ENCODE measurements at places on chromosomes 3 and 15. TPM values are rescaled to one million over a fixed set of nuclear protein-coding genes. Genes with fewer than 3 reads are reported as not detected.

The ZNF660 gene
- not detected for total RNA-seq

The CD200R1 gene
- 0.24 TPM for total RNA-seq

The IGSF11 gene
- not detected for total RNA-seq

The TUSC7 gene
- total RNA-seq = not detected

The CELF6 gene
- total RNA-seq = 0.24 TPM

The ITIH3 gene
- total RNA-seq = not detected

The PP2D1 gene
- not detected for total RNA-seq

The NDN gene
- 13.6 TPM for total RNA-seq

The PLSCR2 gene
- 0.21 TPM for total RNA-seq

The ERC2 gene
- total RNA-seq = not detected

The CCR9 gene
- total RNA-seq = not detected

The DCLK3 gene
- not detected for total RNA-seq

The ADGRG7 gene
- not detected for total RNA-seq

The TLR9 gene
- total RNA-seq = under 0.01 TPM

The CIP2A gene
- 1.1 TPM for total RNA-seq

The SCAANT1 gene
- total RNA-seq = not detected

The RARRES1 gene
- 0.85 TPM for total RNA-seq

The WDR49 gene
- 0.72 TPM for total RNA-seq

The EDEM1 gene
- total RNA-seq = 28.9 TPM

The GOLGA6D gene
- not detected for total RNA-seq

The LYZL4 gene
- total RNA-seq = not detected

The FSIP1 gene
- total RNA-seq = 14.5 TPM

The OR5K4 gene
- not detected for total RNA-seq

The IL17RB gene
- 1.2 TPM for total RNA-seq

The NR2C2 gene
- total RNA-seq = 18.1 TPM

The C3orf80 gene
- under 0.01 TPM for total RNA-seq

The PTPRG gene
- total RNA-seq = 14.7 TPM

The HRG gene
- not detected for total RNA-seq

The ABTB1 gene
- 4.1 TPM for total RNA-seq

The CNOT10 gene
- total RNA-seq = 24.5 TPM

The ARPP21 gene
- total RNA-seq = not detected

The CKMT1A gene
- 17.3 TPM for total RNA-seq

The TRPM1 gene
- total RNA-seq = under 0.01 TPM

The RPP25 gene
- 15.8 TPM for total RNA-seq

The TTC21A gene
- 2.7 TPM for total RNA-seq

The CAMK1 gene
- total RNA-seq = 15.9 TPM

The CCPG1 gene
- 77.4 TPM for total RNA-seq

The MYO5C gene
- total RNA-seq = 8.9 TPM

The SPINT1 gene
- total RNA-seq = 274 TPM

The FAM3D gene
- total RNA-seq = 0.72 TPM

The ROPN1 gene
- not detected for total RNA-seq

The RAB27A gene
- 3.8 TPM for total RNA-seq

The KNL1 gene
- total RNA-seq = 1.1 TPM

The TPRG1 gene
- total RNA-seq = 0.24 TPM

The RYR3 gene
- 0.21 TPM for total RNA-seq

The ADAMTS7 gene
- total RNA-seq = 2.4 TPM

The DNAH12 gene
- under 0.01 TPM for total RNA-seq

The TM6SF1 gene
- total RNA-seq = 2.8 TPM

All from tracheal epithelial cell (primary cell).